Stimulated activated CD4-positive, alpha-beta T cell treated with anti-CD3 and anti-CD28 coated beads, Interleukin-2, amount 100 ng/mL, for 24 hours (primary cell): ENCODE measurements at places on chromosomes 3 and 15.

GRCh38 chr15:81357180-81357686 lies 16.8 kb downstream of the TMC3 start:
- no peak for DNase-seq

GRCh38 chr3:58217209-58217811 lies 6.5 kb upstream of the DNASE1L3 start:
- peak; percentile 61 for DNase-seq

DNA sequence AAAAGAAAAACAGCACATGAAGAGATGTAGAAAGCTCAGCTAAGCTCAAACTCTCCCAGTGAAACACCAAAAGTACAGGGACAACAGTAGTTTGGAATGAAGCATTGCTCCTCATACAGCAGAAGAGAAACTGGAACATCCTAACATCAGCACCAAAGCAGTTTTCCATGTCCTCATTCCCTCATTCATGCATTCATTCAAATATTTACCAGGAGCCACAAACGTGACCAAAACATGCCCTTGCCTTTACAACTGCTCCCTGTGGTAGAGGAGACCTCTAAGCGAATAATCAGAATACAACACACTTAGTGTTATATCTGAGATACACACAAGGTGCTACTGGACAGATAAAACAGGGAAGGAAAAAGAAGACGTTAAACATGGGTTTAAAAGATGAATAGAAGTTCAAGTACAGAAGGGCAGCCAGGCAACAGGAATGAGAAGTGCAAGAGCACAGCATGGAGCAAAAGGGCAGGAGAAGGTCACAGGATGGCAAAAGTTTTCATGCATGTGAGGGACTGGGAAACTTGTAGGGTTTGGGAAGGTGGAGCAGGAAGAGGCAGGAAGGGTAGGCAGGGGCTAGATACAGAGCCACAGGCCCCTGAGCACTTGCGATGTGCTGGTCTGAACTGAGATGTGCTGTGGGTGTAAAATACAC lies 58.5 kb upstream of the LMCD1 start:
- no peak for DNase-seq

- no peak for DNase-seq
These were observed 69.0 kb downstream of the RBM6 start for GRCh38 chr3:50008931-50009330.

DNA sequence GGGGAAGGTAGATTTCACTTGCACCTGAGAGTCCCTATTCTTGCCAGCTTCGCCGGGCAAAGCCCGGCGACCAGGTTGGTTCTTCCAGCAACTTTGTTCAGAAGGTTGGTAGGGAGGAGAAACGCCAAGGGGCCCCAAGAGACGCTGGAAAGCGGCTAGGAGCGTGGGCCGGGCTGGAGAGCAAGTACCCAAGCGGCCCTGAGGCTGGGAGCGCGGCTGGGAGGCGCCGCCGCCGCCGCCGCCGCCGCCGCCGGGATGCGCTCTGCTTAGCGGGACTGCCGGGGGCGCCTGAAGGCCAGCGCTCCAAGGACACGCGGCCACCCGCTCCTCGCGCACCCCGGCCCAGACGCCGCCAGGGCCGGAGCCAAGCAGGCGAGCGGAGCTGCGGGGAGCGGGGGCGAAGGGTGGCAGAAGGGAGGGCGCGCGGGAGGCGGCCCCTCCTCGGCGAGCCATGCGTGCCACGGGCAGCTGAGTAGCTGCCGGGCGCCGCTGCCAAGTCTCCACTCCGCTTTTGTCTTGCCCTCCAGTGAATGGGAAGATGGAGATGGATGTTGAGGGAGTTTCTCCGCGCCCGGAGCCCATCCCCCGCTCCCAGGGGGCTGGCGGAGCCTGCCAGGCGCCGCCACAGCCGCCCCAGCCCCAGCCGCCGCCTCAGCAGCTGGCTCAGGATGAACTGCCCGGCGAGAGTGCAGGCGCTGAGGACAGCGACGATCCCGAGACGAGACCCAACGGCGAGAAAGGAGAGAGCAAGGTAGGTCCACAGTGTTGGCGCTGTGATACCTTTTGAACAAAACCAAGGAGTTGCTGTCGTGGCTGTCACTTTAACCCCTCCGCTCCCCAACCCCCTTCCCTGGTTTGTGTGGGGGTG lies 227.4 kb upstream of the AZI2 start:
- DNase-seq = peak; percentile 4

DNA sequence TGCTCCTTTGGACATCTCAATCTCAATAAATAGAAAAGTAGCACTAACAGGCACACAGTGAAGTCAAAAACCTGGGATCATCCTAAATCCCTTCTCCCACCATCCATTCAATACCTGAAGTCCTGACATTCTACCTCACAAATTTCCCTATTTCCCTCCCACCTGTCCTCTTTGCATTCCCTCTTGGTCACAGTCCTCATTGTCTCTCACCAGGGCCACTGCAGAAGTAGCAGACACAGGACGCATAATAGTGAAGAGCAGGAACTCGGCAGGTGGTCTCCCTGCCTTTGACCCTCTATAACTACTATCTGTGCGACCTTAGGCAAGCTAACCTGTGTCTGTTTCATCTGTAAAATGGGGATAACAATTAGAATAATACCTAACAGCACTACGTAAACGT lies 2.3 kb downstream of the THOC7 start:
- no peak for DNase-seq
